IMR-90 (cell line): ENCODE measurements at places on chromosomes 11 and 22.

- peak; percentile 98 for DNase-seq
These were observed 14.3 kb downstream of the ATP5MG start for GRCh38 chr11:118415739-118416068.

- DNase-seq = no peak
These were observed 39.3 kb downstream of the ALKBH8 start for GRCh38 chr11:107526197-107526596.

GRCh38 chr11:124570160-124570559 lies 363 bp downstream of the OR8A1 start:
- no peak for DNase-seq

- peak; percentile 39 for DNase-seq
These were observed 5.3 kb downstream of the ATP5MG start for GRCh38 chr11:118406599-118407166.
